ENCODE measurements at places on chromosomes 7 and 10.

DNA sequence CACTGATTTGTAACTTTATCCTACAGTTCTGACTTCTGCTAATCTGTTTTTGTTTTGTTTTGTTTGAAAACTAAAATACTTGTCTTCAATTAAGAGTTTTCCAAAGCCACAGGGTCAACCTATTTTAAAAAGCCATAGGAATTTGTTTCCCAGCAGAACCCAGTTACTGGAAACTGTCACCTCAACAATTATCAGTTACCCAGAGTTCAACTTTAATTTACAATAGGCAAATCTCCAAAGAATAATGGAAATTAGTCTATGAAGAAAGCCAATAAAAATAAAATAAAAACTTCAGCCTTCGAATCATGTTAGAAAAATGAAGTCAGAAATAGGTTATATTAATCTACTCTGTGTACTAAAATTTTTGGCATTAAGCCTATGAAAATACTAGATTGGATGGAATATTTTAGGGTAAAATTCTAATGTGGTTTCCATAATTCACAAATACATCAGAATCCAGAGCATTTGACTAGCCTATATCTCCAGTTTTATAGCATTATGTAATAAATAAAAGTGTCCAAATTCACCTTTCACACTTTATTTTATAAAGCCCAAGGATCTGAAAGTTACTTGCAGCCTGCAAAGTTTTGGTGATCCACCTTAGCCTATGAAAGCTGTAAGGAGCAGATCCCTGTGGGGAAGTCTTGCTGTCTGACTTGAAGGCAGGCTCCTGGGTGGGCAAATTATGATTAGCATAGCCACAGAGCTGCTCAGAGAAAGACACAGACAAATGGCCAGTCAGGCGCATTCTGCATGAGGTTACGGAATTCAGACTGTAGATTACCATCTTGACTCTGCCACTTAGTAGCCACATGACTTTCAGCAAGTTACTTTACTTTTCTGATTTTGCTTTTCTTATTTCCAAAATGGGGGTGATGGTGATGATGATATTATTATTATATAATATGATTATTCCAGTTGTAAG, 250.0 kb upstream of the HGF start:
- no peak for DNase-seq

GRCh38 chr7:100048680-100049079, 894 bp upstream of the ZSCAN21 start:
- DNase-seq: no peak

DNA sequence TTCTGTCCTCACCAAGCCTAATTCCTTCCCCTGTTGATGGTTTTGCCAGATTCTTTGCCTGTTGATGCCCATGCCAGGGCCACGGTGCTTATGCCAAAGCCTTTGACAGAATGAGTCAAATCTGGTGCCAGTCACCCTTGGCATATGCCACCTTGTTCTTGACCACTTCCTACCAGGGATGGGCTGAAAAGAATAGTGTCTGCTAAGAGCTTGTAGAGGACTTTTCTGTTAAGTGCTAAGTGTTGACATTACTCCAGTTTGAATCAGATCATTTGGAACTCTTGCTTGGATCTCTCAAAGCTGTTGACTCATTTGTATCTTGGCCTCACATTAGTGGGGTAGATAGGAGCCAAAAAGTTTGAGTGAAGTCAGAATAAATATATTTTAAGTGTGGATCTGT, 661.2 kb downstream of the AUTS2 start:
- DNase-seq: no peak

- no peak for DNase-seq
Measured at GRCh38 chr10:113356794-113357680, 195.8 kb upstream of the HABP2 start.

DNA sequence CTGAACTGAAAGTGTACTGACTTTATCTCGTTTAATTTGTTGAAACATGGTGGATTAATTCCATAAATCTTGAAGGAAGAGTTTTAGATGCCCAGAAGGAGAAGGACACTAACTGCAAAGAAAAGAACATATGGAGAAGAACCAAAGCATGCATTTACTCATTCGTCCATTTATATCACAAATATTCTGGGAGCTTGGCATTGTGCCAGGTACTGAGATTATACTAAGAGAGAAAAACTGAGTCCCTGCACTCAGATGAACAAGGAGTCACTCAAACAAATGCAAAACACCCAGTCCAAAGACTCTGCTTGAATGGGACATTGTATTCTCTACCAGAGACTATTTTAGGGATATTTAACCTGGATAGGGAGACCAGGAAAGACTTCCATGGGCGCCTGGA, 588.0 kb upstream of the MGMT start:
- DNase-seq: no peak

- DNase-seq: no peak
Measured at GRCh38 chr10:85492684-85493083, 873.9 kb downstream of the GRID1 start.

- no peak for DNase-seq
Measured at GRCh38 chr10:113131613-113132261, 181.7 kb downstream of the TCF7L2 start.

GRCh38 chr7:16739863-16740622, 13.5 kb upstream of the TSPAN13 start:
- no peak for DNase-seq

- no peak for DNase-seq
Measured at GRCh38 chr7:24279512-24279911, 4.5 kb upstream of the NPY start.

DNA sequence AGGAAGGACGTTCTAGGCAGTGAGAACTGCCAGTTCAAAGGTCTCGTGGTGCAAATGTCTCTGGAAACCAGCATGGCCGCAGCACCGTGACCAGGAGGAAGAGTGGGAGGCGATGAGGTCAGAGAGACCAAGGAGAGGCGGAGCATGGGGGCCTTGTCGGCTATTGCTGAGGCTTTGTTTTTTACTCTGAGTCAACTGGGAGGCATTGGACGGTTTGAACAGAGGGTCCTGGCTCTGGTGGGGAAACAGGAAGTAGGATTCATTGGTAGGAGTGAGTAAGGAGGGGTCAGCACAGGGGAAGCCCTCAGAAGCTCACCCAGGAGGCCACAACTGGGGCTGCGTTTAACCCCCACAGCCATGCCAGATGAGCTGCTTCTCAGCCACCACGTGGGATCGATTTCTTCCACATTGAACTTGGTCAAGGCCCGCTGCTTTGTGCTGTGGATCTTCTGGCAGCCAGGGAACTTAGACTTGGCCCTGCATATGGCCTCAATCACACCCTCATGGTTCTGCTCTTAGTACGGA, 22.2 kb upstream of the SH2B2 start:
- DNase-seq: no peak

GRCh38 chr7:134784251-134785049, 5.0 kb downstream of the CALD1 start:
- no peak for DNase-seq

- DNase-seq: no peak
Measured at GRCh38 chr7:98211676-98212531, 665 bp downstream of the BHLHA15 start.

GRCh38 chr10:127456122-127456521, 93.0 kb upstream of the NPS start:
- DNase-seq: no peak

GRCh38 chr7:44315301-44315903, 10.0 kb downstream of the CAMK2B start:
- no peak for DNase-seq

DNA sequence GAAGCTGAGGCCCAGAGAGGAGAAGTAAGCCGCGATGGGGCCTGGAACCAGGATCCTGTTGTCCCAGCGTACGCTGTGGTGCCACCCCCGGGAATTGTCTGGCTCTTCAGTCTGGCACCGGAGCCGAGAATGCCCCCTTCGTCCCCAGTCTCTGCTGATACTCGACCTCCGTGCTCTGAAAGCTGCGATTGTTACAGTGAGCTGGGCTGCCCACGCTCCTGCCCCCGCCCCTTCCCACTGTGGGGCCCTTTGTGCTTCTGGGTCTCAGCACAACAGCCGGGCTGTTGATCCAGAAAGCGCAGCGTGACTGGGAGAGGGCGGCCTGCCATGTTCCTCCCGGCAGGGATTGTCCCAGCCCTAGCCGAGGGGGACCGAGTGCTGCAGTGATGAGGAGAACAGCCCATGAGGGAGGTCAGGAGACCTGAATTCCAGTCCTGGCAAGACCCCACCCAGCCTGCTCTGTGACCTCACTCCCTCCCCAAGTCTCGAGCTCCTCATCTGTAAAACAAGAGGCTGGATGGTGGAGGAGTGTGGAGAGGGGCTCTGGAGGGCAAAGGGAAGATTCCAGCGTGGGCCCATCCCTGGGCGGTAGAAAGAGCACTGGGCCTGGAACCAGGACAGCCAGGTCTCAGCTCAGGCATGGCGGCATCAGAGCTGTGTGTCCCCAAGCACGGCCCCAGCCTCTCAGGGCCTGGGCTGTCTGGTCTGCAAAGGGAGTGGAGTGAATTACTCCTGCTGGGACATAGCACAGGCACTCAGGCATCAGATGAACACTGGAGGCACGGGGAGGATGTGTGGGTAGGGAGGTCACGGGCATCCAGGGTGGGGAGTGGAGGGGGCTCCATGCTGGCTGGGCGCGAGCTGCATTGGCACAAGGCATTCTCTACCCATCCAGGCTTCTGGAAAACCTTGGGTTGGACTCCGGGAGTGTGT, 43.6 kb downstream of the TSPAN15 start:
- DNase-seq: no peak

DNA sequence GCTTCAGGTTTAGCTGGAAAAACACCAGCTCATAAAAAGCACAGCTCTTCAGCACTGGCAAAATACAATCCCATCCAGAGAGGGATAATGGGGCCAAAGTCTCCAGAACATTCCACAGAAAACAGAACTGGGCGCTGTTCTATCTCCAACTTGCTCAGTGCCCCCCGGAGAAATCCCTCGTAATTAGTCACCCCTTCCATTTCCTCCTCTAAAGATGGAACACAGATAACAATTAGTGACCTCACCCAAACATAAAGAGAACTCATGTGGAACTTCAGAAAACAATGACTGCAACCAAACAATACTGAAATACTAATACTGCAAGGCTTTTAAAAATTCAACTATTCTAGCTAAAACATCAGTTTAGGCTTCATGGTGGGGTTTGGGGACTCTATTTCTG, 46.3 kb downstream of the KIAA1549 start:
- DNase-seq: no peak

GRCh38 chr7:5489991-5490536, 66.4 kb upstream of the TNRC18 start:
- DNase-seq: no peak

- no peak for DNase-seq
Measured at GRCh38 chr7:152523916-152524315, 88.1 kb upstream of the KMT2C start.

DNA sequence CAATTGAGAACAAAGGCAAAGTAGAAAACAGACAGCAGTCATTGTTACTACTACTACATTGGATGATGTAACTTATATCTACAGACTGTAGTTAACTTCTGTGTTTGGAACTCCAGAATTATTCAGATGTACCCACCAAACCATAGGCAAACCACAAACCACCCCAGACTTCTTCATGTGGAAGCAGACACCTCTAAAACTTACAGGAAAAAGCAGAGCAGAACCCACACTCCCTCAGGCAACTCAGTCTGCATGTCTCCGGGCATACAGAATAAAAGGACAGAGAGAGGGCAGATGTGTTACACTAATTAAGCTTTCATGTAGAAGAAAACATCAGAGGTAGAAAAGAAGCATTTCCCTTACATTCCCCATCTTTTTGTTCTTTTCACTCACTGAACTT, 9.0 kb downstream of the LSM5 start:
- DNase-seq: no peak

- no peak for DNase-seq
Measured at GRCh38 chr7:125126376-125126775, 196.8 kb upstream of the POT1 start.

DNA sequence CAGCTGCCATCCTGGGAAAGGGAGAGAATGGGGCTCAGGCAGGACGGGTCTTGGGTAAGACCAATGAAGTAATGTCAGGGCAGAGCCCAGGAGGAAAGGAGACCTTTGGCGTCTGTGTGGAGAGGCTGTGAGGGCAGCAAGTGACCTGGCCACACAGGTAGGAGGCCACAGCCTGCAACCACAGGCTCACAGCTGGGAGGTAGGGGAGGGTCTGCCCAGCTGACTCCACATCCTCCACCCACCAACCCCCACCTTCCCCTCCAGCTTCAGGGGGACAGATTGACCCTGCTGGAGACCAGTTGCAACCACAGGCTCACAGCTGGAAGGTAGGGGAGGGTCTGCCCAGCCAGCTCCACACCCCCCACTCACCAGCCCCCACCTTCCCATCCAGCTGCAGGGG, 262.2 kb upstream of the TCERG1L start:
- DNase-seq: no peak

- DNase-seq: no peak
Measured at GRCh38 chr7:40747856-40748255, 613.1 kb downstream of the SUGCT start.

GRCh38 chr7:7922684-7923385, 45.8 kb upstream of the GLCCI1 start:
- DNase-seq: no peak

DNA sequence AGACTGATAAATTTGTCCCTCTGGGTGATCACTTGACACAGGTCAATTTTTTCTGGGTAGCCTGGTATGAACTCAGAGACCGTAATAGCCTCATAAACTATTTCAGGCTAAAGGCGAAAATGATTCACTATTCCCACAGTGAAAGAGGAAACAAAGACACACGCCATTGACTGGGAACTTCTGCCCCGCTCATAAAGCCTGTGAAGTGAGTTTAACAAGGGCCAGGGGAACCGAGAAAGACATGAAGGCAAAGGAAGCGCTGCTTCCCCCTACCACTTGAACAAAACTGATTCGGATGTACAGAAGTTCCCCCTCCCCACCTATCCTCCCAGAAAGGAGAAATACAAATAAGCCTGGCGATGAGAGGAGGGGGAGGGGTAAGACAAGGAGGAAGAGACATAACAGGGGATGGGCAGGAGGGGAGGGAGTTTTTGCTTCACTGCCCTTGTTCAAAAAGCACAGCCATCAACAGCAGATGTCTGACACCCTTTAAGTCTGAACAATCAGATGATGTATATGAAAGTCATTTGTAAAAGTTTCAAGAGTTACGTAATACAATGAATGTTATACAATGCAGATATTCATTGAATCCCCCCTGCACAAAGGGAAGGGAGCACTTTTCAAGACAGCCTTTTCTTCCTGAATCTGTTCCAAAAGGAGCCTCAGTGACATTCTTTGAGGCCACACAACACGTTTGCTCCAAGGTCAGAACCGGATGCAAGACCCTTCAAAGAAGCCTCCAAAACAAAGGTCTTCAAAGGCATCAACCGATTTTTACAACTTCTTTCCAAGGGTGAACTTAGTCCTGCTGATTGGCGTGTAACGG, 734 bp downstream of the ABCB4 start:
- no peak for DNase-seq

GRCh38 chr10:131271195-131271880, 40.2 kb downstream of the TCERG1L start:
- no peak for DNase-seq

GRCh38 chr10:70492786-70493659, 14.5 kb downstream of the PALD1 start:
- no peak for DNase-seq

GRCh38 chr10:127715782-127716378, 21.1 kb upstream of the FOXI2 start:
- no peak for DNase-seq

DNA sequence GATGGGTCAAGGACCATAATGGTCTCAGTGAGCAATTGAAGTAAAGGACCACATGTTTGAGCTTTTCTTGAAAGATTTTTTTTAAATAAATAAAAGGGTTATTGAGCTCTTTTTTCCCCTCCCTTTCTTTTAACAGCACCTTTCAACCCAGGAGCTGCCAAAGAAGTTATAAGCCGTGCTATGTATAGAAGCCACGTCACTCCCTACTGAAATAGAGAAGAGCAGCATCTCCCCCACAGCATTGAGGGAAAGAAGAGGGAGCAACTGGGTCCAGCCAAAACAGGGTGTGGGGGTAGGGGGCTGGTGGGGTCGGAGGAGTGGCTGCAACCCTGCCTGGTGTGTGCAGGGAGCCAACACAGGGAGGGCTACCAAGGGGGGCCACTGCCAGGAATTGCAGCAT, 227.2 kb downstream of the PLXNA4 start:
- DNase-seq: no peak
